ENCODE measurements at places on chromosomes 3 and 15.
A peak's percentile ranks its signal among the peaks of the same experiment; 100 is the strongest.

DNA sequence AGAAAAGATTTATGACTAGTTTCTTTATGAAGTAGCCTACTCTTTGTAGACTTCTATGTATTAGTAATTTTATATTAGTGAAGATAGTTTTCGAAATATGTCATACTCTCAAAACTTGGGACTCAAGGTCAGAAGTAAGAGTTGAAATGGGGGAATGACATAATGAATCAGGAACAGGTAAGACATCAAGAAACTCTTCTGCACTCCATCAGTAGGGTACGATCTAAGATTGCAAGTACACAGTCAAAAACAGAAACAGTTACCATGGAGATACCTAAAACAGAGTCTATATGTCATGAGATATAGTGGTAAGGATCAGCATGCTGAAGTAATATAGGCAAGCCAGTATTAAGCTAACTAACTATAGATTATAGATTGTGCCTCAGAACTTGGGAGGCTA lies 187.0 kb upstream of the MLF1 start:
- no peak for DNase-seq

DNA sequence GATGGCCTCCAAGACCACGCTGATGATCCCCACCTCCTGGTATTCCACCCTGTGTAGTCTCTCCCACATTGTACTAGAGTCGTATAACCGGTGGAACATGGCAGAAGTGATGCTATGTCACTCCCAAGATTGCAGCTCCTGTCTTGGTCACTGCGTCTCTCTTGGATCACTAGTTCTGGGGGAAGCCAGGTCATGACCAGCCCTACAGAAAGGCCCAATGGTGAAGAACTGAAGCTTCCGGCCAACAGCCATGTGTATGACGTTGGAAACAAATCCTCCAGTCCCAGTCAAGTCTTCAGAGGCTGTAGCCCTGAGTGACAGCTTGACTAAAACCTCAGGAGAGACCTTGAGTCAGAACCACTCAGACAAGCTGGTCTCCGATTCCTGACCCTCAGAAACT lies 61.9 kb upstream of the FNDC3B start:
- DNase-seq: no peak

DNA sequence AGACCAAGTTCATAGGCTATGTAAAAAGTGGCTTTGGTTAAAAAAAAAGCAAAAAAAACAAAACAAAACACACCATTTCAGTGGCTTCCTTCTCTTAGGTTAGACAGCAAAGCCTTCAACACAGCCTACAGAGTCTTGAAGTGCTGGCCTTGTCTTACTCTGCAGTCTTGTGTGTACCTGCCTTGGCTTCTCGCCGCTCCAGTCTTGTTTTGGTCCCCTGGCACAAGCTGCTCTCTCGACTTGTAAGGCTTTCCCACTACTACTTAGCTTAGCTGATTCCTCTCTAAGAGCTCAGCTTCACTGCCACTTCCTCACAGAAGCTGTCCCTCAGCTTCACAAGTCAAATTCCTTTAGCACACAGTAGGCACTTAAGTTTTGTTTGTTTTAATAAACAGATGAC lies 63.0 kb downstream of the ST3GAL6 start:
- no peak for DNase-seq

DNA sequence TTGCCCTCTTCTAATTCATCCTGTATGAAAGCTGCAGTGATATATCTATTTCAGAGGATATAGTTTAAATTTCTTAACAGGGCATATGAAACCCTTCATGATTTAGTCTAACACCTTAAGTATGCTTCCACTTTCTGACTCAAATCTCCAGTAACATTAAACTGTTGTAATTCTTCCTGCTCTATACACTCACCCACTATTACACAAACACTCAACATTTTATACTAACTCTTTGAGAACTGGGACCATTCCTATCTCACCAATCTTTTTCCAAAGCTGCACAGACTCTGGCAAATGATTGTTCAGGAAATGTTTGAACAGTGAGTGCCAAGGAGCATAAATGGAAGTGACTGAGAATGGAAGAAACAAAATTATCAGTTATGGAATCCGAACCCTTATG lies 560.4 kb upstream of the DPPA4 start:
- DNase-seq: no peak

DNA sequence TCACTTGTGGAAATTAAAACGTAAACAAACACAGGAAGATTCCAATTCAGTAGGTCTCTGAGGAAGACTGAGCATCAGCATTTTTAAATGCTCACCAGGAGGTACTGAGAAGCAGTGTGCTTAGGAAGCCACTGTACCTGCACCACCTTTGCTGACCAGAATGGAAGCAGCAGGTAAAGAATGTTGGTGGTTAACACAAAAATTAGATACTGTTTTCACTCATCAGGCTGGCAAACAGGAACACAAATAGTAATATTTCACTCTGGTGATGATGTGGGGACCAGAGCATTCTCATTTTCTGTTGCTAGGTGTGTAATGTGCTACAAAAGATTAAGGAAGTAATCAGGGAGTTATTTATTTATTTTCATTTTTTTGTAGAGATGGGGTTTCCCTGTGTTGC lies 29.9 kb upstream of the GHSR start:
- no peak for DNase-seq

DNA sequence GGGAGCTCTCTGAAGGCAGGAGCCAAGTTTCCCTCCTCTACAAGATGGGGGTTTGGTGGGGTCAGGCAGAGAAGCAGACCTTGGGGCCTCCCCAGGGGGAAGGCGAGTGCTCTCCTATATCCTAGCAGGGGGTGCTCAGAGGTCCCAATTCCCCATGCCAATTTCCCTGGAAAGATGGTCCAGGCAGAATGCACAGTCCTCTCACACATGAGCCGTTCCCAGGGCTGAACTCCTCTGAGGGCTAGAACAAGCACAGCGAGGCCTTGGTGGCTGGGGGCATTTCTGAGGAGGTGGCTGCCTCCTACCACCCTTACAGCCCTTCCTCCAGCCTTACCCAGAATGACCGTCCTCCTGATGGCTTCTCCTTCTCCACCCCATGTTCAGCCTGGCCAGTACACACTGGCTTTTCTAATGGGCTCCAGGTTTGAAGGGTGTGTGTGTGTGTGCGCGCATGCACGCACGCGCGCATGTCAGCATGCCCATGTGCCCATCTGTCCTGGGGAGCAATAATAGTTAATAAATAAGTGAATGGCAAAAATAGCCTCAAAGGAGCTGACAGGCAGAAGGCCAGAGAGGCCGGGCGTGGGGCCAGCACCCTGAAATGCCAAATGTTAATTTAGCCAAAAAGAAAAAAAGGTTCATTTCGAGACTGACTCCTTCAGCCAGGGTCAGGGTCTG lies 24.4 kb downstream of the ADCY5 start:
- no peak for DNase-seq

- no peak for DNase-seq
Measured at GRCh38 chr15:90022345-90022744, 21.2 kb downstream of the ZNF710 start.

DNA sequence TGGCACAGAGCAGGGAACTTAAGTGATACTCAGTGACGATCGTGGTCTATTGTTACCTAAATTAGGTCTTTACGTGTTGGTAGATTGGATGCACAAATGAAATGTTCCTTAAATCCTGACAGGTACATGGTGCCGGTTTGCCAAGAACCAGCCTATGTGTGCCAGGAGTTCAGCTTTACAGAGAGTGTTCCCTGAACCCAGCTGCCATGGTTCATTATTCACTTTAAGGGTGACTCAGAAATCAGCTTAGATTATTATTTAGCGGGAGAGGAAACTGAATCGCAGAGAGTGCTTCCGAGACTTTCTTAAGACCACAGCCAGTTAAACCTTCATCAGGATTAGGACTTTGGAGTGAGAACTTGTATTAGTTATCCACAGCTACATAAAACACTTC lies 21.5 kb downstream of the FAM43A start:
- DNase-seq: no peak

DNA sequence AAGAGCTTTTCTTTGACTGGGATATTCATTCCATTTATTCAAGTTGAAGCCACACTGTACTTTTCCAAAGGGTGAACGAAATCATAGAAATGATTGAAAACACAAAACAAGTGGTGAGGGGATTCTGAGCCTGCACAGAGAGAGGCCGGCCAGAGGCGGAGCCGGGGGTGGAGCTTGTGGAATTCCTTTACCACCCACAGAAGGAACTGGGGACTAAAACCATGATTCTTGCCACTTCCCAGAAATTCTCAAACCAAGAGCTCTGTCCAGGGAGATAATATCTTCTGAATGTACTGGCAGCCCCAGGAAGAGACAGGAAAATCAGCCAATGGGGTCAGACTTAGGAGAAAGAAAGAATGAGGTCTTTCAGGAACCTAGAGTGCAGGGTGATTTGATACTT lies 20.8 kb downstream of the FBN1 start:
- DNase-seq: no peak

DNA sequence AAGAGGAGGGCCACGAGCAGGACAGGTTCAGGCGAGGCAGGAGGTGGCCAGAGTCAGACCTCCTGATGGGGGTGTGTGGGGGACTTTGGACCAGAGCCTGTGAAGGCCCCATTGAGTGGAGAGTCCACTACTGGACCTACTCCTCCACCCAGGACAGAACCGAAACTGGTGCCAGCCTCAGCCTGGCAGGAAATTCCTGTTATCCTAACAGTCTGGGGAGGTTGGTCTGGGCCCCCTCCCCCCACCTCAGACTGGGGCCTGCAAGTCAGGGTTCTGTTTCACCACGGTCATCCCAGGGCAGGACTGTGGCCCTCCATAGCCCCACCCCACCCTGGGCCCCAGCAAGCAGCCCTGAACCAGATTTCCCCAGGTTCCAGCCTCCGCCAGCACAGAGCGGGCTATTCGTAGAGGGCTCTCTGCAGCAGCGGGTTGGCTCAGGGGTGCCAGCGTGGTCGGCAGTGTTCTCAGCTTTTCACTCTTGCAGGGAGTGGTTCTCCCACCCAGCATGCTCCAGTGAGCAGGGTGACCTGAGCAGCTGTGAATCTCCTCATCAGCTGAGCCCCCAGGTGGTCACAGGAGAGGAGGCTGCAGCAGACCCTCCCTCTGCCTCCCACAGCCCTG lies 217.3 kb downstream of the TBC1D2B start:
- no peak for DNase-seq

GRCh38 chr3:175149675-175150074 lies 290.5 kb downstream of the NAALADL2 start:
- no peak for DNase-seq

DNA sequence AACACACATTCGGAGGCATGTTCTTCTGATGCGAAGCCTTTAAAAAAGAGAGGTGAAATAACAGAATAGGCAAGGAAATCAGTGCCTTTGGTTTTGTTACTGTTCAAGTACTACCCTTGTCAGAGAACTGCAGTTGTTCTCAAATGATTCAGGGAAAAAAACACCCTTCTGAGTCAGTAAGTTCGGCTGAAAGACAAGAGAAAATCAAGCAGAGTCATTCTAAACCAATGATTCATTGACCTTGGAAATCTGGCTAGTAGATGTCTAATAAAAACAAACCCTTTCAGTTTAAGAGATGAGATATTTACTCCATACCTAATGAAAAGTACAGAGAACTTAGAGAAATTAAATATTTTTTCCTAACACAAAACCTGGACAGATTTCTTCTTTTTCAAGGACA lies 72.7 kb upstream of the ABI3BP start:
- DNase-seq: no peak

GRCh38 chr3:168273036-168273435 lies 177.3 kb upstream of the GOLIM4 start:
- DNase-seq: no peak

DNA sequence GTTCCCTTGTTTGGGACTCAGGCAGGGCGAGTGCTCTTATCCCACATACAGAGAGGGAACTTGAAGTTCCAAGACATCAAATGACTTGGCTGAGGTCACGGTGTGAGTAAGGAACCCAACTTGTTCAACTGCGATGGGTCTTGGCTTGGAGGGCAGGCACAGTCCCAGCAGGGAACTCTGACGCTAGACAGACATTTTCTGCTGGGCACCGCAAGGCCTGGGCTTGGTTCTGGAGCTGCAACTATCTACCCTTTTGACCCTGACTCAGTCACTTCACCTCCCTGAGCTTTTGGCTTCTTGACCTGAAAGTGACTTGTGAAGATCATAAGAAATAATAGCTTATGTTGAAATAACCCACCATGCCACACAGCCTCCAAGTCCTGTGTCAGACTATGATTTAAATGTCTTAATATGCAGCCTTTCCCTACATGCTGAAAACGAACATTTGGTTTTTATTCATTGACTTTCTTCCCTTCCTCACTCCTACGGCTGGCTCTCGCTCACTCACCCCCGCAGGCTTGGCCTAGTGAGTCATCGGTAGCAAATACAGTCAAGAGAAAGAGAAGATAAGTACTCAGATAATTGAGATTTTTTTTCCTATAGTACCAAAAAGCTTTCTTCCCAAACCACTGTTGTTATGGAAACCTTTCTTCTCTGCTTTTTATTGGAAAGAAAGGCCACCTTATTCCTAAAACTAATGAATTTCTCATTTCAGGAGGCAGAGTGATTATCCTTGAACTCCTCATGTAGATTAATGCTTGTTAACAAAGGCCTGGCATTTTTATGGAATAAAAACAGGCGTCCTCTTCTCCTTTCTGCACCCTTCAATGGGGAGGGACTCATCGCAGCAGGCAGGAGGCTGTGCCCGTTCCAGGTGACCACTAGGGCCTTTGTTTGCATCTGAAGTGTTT lies 178.4 kb downstream of the ATP10A start:
- no peak for DNase-seq

GRCh38 chr15:51224428-51224827 lies 114.0 kb downstream of the CYP19A1 start:
- no peak for DNase-seq

DNA sequence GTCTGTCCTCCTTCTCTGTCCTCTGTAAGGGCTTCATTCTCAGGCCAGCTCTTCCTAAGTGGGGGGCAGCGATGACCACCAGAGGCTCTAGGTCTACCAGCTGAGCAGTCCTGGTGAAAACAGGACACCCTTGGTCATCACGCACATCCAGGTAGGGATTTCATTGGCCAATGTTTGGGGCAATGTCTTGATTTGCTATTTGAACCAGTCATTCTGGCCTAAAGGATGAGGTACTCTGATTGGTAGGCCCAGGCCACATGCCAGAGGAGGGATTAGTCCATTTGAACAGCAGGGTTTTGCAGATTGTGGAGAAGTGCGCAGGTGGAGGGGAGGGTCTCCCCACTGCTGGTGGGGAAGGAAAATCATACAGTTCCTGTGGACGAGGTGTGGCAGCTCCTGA lies 57.3 kb downstream of the PLXNA1 start:
- DNase-seq: no peak

DNA sequence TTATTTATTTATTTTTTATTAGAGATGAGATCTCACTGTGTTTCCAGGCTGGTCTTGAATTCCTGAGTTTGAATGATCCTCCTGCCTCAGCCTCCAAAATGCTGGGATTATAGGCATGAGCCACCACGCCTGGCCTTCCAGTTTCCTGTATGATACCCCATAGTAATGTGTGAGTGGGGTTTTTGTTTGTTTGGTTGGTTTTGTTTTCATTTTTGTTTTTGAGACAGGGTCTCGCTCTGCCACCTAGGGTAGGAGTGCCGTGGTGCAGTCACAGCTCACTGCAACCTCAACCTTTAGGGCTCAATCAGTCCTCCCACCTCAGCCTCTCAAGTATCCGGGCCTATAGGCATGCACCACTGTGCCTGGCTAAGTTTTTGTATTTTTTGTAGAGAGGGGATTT lies 30.9 kb downstream of the GOLM2 start:
- DNase-seq: no peak

GRCh38 chr3:72270072-72270681 lies 485.2 kb upstream of the PROK2 start:
- DNase-seq: peak; percentile 85

GRCh38 chr3:40337136-40338108 lies 27.9 kb downstream of the EIF1B start:
- DNase-seq: no peak

Data from omental fat pad (tissue), 4 donors.